ENCODE measurements at places on chromosomes 1 and 21. TPM values are rescaled to one million over a fixed set of nuclear protein-coding genes. Genes with fewer than 3 reads are reported as not detected.

Gene KLHDC7A
- not detected for total RNA-seq

Gene TMEM240
- total RNA-seq: 2.7 TPM

Gene PPIAL4G
- not detected for total RNA-seq

Gene CYP4X1
- total RNA-seq: 0.59 TPM

All from osteoblast (primary cell).